ENCODE measurements at places on chromosomes 7 and 10.

- DNase-seq: no peak
These were observed 73.5 kb upstream of the MKLN1 start for GRCh38 chr7:131254211-131254610.

- no peak for DNase-seq
These were observed 8.0 kb downstream of the AASS start for GRCh38 chr7:122136078-122136477.

- no peak for DNase-seq
These were observed 675.3 kb downstream of the INHBA start for GRCh38 chr7:41027428-41028115.

GRCh38 chr7:76149847-76150691 is 51.6 kb upstream of the SRRM3 start:
- no peak for DNase-seq

- DNase-seq: no peak
These were observed 113.2 kb downstream of the ITIH5 start for GRCh38 chr10:7553531-7553930.

DNA sequence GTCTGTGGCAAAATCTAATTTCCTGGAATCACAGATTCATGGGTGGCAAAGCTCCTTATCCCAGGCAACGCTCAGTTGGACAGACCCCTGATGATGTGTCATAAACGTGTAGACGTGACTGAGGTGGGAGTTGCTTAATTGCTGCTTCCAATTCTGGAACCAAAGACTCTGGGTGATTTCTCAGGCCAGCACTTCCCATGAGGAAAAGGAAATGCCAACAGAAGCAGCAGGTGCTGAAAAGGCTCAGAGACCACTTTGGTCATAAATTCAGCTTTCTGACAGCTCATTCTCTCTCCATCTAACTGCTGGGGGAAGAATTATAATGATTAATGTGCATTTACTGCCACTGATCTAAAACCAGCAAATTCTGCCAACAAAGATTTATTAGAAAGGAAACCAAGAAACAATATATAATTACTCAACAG is 88.7 kb downstream of the OSBPL3 start:
- no peak for DNase-seq

GRCh38 chr7:133429371-133429770 is 176.5 kb downstream of the EXOC4 start:
- no peak for DNase-seq

DNA sequence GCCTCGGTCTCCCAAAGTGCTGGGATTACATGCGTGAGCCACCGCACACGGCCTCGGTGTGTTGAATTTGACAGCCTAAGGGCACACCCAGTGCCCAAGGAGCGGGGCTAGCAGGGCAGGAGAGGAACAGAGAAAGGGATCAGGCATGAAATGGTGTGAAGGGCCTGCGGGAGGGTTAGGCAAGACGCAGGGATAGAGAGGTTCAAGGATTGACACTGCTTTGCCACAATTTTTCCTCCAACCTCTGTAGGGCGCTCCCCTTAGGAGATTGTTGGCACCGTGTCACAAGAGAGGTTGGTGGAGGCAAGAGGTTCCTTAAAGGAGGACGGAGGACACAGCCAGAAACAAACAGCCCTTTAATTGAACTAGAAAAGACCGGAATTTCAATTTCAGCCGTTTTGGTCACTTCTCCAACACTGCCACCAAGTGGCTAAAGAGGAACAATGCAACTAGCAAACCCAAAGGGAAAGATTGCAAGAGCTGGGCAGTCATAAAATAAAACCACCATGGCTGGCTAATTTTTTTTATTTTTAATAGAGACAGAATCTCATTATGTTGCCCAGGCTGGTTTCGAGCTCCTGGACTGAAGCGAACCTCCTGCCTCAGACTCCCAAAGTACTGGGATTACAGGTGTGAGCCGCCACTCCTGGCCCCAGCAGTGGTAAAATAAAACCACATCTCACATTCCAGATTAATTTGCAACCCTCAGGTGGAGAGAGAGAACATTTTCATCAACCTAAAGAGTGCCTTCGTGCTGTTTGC is 6.9 kb upstream of the CREB3L2 start:
- DNase-seq: no peak

DNA sequence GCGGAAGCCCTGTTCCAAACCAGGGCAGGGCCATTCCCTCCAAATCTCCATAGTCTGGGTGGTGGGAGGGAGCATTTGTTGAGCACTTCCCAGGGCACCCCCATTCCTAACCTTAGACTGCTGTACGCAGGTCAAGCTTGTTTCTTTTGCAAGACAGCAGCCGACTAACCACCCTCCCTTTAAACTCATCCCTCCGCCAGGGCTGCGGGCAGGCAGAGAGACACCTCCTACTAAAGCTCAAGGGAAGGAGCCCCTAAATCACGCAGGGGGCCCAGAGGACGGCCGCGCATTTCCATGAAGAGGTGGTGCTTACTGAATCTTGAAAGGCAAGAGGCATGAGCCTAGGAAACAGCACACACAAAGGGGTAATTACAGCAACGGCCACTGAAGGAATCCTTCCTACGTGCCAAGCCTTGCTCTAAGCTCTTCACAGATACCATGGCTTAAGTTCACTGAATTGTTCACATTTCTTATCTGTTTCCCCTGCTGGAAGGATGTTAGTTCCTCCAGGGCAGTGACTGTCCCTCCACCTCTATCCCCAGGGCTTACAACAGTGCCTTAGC is 90.0 kb downstream of the PROSER2 start:
- no peak for DNase-seq

DNA sequence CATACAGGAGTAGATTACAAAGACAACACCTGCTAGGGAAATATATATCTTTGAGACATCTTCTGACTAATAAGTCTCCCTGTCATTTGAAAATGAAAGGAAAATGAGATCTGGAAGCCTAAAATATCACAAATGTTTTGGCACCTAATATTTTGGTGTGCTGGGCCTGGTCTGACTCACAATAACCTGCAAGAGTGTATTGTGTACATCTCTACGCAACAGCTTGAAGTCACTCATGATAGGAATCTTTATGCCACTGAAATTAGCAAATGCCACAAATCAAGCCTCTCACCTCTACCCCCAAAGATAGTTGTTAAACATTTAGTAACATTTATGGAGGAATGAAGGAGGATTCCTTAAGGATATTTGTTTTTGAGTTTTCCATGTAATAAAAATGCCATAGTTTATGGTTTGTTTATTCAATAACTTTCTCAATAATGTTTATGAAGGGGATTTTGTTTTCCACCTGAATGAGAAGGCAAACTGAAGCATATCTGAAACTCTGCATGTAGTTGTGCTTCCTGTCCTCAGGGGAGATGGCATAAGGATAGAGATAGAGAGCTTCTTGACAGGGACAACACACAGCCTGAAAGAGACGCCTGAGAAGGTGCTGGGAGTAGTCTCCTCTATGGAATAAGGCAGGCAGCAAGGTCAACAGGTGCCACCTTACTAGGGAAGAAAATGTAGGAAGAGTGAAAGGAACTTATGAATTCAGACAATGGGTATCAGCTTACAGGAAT is 197.4 kb downstream of the AHR start:
- DNase-seq: no peak

GRCh38 chr7:44980393-44981034 is 1.7 kb upstream of the MYO1G start:
- DNase-seq: no peak

DNA sequence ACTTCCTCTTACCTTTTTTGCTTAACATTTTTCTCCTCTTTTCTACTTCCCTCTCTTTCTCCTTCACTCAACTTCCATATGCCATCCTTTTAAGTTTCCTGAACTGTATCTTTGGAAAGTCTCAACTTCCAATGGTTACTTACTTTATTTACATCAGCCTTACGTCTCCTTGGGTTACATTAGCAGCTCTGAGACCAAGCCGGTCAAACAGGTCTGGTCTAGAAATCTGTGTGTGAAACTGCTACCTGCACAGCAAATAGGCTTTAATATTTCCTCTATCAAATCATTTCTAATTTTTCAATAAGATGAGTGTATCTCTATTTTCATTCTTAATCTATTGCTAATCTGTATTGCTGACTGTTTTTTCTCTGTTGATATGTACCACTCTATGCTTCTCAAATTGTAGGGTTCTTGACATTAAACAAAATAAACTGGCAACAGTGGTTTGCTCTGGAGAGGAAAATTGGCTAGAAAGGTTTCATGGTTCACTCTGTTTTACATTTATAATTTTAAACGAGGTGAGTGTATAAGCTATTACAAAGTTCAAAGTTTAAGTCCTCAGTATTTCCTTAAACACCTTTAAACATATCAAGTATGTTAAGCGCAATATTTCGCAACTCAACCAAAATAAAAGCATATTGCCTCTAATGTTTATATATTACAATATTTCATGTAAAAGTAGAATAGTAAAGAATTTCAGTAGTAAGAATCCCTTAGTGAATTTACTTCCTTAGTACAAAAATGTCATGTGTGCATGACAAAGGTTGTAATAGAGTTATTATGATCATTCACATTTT is 3.6 kb upstream of the SEMA3C start:
- DNase-seq: no peak

Data from stimulated activated CD8-positive, alpha-beta memory T cell treated with anti-CD3 and anti-CD28 coated beads, Interleukin-4, amount 100 ng/mL, for 1 hour (primary cell).